AG04450 (cell line): ENCODE measurements at places on chromosomes 12 and 14.
A peak's percentile ranks its signal among the peaks of the same experiment; 100 is the strongest.

DNA sequence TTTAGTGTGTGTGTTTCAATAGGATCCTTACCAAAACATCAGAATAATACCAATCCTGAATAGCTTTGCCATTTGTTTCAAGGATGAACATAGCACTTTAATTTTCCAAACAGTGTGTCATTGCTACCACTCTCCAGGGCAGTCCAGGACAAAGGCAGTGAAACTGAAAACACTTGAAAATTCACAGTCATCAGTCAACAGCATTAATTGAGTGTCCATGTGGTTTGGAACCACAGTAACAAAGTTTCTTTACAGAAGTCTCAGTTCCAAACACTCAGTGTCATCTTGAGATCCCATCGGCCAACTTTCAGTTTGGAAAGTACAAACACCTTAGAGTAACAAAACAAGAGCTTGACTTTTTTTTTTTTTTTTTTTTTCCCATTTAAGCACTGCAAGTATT, 228.4 kb upstream of the SOX5 start:
- DNase-seq = no peak

- DNase-seq = no peak
These were observed 18.3 kb downstream of the PLEK2 start for GRCh38 chr14:67393689-67394088.

GRCh38 chr14:87094913-87095312, 898.1 kb downstream of the GALC start:
- no peak for DNase-seq

DNA sequence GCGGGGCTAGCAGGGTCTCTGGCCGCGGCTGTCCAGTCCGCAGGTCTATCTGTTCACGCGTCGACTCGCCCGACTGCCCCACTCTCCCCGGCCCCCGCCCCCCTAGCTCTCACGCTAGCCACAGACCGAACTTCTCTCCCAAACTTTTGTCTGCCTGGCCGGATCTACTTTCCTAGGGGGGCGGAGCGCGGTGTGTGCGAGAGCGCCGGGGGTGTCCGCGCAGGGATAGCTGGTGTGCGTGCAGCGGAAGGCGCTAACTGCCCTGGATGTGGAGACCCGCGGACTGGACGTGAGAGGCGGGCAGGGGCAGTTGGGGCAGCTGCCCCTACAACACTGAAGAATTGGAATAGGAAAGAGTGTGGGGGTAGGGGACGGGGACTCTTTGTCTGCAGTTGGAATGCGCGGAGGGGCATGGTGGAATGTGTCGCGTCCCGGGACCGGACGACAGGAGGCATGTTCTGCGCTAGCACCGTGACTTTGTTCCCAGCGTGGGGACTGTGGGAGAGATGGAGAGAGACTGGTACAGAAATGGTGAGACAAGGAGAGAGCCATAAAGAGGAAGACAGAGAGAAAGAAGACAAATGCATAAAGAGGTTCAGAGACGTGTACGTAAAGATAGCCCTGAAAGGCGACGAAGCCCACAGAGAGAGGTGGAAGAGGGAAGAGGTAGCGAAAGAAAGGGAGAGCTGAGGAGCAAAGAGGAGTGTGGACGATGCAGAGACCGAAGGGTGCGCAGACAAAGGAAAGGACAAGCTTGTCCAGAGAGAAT, at the start of gene AJUBA:
TSS of gene AJUBA (minus strand) at position 75 of the 769 bp plus-strand sequence. CDS start 285 bp downstream, outside the sequence.
- peak; percentile 85 for DNase-seq

DNA sequence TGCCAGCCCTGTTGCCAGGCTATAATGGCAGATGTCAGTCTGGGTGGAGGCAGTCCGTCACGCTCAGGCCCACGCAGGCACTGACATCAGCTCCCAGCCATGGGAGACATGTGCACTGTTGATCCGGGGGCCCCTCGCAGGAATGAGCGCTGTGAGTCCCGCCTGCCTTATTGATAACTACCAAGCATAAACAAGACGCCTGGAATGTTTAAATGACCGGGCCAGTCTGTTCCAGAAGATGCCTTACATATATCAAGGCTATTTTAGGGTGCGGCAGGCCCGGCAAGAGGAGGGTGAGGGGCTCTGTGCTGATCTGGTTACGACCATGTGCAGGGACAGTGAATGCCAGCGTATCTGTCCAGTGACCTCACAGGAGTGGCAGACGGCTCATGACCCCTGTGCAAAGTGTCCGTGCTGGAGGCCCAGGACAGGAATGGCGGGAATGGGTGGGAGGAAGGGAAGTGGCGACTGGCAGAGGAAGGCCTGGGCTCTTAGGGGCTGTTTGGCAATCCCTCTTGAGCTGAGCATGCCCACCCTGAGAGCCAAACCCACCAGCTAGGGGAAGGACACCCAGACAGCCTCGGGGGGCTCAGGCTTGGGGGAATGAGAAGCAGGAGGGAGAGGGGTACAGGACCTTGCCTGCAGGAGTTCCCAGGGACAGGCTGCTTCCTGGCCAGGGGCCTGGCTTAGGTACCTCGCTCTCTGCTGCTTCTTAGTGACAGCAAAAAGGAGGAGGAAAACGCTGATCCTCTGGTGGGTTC, 49.3 kb downstream of the DLK1 start:
- no peak for DNase-seq

DNA sequence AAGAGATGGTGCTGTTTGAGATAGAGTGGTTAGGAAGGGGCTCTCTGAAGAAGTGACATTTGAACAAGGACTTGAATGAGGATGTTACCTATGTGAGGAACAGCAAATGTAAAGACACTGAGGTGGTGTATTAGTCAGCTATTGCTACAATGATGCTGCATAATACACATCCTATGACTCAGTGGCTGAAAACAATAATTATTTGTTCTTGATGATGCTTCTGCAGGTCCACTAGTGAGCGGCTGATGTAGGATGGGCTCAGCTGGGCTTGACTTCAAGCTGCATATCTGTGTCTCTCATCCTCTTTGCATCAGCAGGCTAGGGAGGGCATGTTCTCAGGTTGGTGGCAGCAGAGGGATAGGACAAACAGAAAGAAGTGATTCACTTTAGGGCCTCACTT, 21.4 kb upstream of the CLMN start:
- no peak for DNase-seq

- DNase-seq = no peak
These were observed 254.8 kb downstream of the MSRB3 start for GRCh38 chr12:65533177-65533883.

- no peak for DNase-seq
These were observed 36.8 kb downstream of the DEGS2 start for GRCh38 chr14:100122481-100123223.

DNA sequence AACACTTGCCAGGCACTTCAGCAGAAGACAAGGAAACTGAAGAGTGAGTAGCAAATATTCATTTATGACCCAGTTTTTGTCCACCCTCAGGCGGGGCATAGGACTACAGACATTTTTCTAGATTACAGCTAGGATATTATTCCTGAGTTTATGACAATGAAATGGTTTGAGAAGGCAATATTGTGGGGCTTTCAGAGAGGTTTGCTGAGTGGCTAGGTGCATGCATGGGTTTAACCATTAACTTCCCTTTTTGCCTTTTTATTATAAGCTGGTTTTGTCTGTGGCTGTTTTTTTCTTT, 104.0 kb upstream of the BCAT1 start:
- no peak for DNase-seq

DNA sequence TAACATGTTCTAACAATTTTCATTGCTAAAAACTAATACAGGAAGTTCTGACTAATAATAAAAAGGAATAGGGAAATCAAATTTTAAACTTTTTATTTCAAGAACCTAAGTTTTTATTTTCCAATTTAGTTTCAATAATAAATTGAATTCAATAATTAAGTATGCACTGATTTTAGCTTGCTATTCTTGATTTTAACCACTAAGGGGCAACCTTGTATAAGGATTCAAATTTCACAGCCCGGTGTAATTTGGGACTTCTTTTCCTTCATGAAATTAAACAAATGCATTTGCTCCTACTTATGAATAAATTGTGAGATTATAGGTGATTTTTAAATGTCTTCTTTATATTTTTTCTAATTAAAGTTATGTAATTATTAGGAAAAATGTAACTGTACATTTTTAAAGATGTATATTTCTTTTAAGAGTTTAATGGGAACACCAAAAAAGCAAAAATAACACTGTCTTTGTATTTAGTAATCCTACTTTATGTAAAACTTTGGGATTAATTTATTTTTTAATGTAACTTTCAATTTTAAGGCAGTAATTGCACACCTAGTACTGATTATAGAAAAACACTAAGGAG, 241.4 kb upstream of the PDZRN4 start:
- no peak for DNase-seq

GRCh38 chr14:74081491-74081890, 2.8 kb downstream of the ALDH6A1 start:
- no peak for DNase-seq

- peak; percentile 78 for DNase-seq
These were observed 18.2 kb upstream of the RNASE12 start for GRCh38 chr14:20609215-20610001.

DNA sequence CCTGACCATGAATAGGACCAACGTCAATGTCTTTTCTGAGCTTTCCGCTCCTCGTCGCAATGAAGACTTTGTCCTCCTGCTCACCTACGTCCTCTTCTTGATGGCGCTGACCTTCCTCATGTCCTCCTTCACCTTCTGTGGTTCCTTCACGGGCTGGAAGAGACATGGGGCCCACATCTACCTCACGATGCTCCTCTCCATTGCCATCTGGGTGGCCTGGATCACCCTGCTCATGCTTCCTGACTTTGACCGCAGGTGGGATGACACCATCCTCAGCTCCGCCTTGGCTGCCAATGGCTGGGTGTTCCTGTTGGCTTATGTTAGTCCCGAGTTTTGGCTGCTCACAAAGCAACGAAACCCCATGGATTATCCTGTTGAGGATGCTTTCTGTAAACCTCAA, 17.3 kb downstream of the GPRC5A start:
- DNase-seq = no peak

DNA sequence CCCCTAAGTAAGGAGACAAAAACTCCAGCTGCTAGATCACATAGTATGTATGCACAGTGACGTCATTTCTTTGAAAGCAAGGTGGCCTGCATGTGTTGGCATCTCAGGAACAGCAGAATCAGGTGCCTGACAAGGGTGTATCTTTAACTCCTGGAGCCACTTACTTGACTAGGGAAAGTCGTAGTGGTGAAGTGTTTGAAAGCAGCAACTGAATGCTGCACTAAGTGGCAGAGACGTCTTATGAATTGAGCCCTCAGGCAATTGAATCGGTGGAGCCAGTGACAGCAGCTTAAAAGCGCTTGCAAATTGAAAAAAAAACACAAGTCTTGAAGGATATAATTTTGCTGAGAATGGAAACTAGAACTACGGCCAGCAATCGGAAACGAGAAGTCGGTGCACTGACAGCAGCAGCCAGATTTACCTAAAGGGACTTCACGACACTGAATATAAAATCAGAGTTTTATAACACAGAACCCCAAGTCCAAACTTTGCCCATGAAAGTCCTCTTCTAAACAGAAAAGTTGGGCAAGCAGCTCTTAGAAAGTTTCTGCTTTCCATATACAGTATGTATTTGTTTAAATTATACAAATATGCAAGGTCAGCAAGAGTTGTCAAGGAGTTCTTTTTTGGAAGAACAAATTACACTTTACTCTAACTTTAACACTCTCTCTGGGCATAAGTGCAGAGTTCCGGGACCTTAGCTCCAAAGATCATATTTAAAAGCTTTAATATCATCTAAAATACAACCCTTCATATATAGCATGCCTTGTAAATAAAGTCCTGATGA, 1.1 kb downstream of the IGF1 start:
- no peak for DNase-seq

DNA sequence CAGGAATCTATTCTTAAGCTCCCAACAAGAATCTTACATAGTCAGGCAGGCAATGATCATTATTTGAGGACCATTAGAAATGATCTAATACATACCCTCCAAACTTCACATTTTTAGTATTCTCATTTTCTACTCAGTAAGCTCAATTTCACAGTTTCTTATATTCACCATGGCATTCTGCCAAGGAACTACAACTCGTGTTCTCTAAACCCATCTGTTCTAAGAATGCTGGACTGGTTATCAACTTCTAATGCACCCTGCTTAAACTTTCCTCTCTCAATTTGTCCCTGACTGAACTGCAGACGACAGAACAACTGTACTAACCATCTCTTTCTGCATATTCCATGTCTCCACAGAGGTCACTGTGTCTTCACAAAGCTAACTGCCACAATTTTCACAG, 58.6 kb downstream of the GXYLT1 start:
- DNase-seq = peak; percentile 18

GRCh38 chr14:64407329-64407728, 19.2 kb downstream of the MTHFD1 start:
- DNase-seq = no peak

- DNase-seq = no peak
These were observed 121.8 kb downstream of the SLC38A6 start for GRCh38 chr14:61102549-61103466.

DNA sequence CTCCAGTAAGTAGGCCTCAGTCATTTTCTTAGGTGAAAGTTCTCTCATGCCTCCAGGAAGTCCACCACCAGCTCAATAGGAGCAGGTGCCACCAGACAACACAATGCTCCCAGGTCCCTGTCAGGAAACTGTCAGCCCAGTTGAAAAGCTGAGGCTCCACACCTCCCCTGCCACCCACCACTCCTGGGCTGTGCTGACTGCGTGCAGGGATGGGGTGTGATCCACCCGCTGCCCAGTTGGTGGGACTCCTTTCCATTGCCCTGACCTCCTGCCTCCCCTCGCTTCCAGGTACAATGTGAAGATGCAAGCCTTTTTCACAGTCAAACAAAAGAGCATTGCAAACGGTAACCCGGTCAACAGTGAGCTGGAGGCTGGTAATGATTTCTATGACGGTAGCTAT, 64.8 kb upstream of the RIN3 start:
- no peak for DNase-seq

DNA sequence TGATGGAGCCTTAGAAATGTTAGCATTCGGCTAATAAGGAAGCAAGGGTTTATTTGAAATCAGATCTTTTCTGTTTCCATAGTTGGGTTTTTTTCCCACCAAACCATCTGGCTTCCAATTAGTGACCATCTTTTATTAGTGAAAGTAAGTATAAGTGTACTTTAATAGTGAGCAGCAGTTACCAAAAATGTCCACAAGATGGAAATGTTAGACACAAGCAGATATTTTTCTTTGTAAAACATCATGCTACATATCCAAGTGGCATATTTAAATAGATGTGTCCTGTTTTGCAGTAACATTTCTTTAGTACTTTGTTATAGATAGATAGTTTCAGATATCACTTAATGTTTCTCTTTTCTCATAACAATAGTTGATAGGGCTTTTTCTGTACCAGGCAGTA, 28.8 kb downstream of the YEATS4 start:
- peak; percentile 50 for DNase-seq

DNA sequence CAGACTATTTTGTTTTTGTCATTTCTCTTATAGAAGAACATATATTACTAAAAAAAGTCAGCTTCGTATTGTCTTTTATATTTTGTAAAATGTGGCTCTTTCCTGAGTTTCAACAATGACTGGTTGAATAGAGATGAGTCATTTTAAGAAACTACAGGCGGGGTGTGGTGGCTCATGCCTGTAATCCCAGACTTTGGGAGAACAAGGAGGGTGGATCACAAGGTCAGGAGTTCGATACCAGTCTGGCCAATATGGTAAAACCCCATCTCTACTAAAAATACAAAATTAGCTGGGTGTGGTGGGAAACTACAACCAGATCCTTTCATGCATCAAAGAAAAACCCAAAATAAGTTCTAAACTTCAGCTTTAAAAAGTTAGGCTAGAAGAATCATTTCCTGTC, 28.8 kb downstream of the HECTD4 start:
- no peak for DNase-seq

GRCh38 chr14:99150236-99150635, 121.8 kb downstream of the BCL11B start:
- DNase-seq = no peak

GRCh38 chr14:104394409-104394851, 185.1 kb upstream of the C14orf180 start:
- DNase-seq = no peak
